Left renal pelvis (tissue), 4 donors: ENCODE measurements at places on chromosomes 1 and 21.

DNA sequence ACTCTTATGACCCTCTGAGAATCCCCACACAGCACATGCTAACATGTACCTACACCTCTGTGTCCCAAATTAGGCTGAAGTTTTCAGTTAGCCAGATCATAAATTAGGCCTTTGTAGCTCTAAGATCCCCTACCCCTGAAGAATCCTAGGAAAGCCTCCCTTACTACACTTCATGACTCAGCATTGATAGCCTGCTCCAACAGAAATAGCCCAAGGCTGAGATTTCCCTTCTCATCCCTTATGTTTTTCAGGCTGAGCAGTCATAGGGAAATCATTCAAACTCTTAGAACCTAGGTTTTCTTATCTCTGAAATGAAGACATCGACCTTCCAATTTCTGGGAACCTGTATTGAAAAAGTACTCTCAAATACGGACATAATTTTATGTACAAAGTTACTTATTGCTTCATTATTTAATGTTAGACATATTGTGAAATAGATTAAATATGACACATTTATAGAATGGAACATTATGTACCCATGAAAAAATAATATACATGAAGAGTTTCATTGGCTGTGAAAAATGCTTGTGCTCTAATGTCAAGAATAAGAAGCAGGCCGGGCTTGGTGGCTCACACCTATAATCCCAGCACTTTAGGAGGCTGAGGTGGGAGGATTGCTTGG, 122.4 kb upstream of the UBE2U start:
- DNase-seq = no peak

- DNase-seq = no peak
These were observed 10.4 kb downstream of the SLC30A10 start for GRCh38 chr1:219917851-219918466.

GRCh38 chr21:34790341-34790740, 121.5 kb downstream of the CLIC6 start:
- DNase-seq = no peak

- no peak for DNase-seq
These were observed 42.4 kb downstream of the C1orf87 start for GRCh38 chr1:60031146-60031545.

GRCh38 chr1:162091681-162092524, 22.4 kb downstream of the NOS1AP start:
- no peak for DNase-seq

DNA sequence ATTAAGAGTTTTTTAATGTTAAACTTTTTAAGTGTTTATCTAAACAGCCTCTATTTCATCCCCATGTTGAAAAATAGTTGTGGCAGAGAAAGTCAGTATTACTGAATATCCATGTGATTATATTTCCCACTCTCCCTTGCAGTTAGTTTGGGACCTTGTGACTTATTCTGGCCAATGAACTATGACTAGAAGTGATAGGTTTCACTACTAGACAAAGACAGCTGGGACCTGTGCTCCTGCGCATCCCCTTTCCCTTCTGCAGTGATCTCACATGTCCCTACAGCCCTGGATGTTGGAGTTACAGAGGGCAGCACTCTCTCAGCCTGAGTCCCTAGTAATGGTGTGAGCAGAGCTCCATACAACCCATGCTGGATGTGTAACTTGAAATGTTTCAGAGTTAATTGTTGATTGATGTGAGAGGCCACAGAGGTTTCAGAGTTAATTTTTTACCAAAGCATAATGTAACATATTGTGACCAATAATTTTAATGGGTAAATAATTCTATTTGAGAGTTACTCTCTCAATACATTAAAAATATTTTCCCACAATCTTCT, 18.7 kb upstream of the SAMD13 start:
- no peak for DNase-seq

DNA sequence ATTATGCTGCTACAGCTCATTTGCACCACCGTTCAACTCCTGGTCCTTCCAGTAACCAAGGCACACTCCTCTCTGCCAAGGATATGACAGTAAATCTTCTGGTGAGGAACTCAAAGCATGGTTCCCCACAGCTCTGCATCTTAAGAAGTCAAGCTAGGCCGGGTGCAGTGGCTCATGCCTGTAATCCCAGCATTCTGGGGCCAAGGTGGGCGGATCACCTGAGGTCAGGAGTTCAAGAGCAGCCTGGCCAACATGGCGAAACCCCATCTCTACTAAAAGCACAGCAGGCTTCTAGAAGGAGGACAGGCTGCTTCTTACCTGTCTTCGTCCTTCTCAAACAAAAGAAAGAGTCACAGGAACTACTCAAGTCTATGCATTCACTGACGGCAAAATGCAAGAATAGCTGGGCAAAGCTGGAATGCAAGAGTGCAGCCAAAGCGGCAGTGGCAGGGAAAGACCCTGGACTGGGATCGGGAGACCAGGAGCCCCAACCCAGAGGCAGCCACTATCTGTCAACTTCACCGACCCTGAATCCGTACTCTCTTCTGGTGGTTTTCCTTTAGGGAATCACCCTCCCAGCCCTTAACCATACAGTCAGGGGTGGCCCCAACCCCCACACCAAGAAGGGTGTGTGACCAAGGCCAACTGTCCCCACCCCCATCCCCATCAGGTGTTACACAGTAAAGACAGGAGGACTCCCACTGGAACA, 75.5 kb downstream of the NPHP4 start:
- DNase-seq = no peak

GRCh38 chr1:154334079-154335024, 9.0 kb downstream of the ATP8B2 start:
- no peak for DNase-seq

- no peak for DNase-seq
These were observed 37.6 kb upstream of the CTBS start for GRCh38 chr1:84611796-84612195.

DNA sequence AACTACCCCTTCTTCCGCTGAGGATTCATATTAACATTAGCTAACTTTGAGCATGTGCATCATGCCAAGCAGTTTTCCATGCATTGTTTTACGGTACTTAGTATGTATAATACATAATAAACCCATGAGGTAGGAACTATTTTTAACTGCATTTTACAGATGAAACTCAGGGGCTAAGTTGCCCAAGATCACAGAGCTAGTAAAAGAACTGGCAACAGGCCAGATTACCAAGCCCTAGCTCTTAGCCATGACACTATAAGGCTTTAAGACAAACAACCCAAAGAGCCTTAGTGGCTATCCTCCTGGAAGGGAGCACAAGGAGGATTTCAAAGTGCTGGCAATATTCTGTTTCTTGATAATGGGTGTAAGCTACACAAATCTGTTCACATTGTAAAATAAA, 6.1 kb downstream of the AK2 start:
- DNase-seq = no peak

- no peak for DNase-seq
These were observed 57.2 kb downstream of the EDN2 start for GRCh38 chr1:41427122-41427913.

GRCh38 chr1:55310505-55310971, 95.4 kb upstream of the USP24 start:
- DNase-seq = no peak
